ENCODE measurements at places on chromosomes 1 and 21.

- no peak for DNase-seq
Observed at GRCh38 chr1:230351514-230351913, 74.6 kb downstream of the PGBD5 start.

GRCh38 chr21:38631676-38632075 lies 133.4 kb upstream of the ERG start:
- no peak for DNase-seq

DNA sequence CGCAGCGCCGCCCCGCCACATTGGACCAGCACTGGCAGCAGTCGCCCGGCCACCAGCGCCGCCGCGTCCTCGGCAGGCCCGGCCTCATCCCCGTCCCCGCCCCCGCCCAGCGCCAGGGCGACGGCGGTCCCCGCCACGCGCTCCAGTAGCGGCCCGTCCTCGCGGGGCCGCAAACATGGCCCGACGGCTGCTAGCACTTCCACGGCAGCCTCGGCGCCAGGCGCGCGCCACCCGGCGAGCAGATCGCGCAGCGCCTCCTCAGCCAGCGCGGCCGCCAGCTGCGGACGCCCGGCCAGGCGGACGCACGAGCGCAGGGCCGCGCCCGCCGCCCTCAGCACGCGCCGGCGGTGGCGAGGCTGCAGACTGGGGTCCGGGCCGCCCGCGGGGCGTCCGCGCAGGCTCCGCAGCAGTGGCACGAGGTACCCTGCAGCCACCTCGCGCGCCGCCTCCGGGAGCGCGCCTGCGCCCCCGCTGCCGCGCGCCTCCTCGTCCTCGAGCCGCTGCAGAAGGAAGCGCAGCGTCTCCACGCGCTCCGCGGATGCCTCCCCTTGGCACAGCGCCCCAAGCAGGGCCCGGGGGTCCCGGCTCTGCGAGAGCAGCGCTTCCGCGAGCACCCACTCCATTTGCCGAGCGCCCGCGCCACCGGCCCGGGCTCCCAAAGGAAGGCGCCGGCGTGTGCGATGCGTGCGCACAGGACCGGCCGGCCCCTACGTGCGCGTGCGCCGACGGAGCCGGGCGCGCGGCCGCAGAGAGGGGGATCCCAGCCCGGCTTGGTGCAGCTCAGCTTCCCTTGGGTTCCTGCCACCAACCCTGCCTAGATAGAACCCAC lies at the start of gene TARBP1:
TSS of gene TARBP1 (minus strand) at position 699 of the 829 bp plus-strand sequence. CDS start at position 623, 76 bp downstream.
- DNase-seq: peak; percentile 7

DNA sequence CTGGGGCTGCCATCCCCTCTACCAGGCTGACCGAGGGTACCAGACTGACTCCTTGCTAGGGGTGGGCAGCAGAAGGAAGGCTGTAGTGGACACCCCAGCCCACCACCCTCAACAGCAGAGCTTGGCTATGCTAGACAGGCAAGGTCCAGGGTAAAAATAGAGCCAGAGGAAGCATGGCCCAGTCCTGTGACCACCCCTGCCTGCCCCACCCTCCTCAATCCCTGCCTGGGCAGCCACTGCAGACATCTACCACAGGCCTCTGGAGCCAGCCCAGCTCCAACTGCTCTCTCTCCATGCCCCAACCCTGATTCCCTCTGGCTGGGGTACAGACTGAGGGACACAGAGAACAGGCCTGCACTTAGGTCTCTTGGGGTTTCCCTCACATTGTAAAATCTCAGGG lies 1.7 kb downstream of the S100A1 start:
- no peak for DNase-seq

DNA sequence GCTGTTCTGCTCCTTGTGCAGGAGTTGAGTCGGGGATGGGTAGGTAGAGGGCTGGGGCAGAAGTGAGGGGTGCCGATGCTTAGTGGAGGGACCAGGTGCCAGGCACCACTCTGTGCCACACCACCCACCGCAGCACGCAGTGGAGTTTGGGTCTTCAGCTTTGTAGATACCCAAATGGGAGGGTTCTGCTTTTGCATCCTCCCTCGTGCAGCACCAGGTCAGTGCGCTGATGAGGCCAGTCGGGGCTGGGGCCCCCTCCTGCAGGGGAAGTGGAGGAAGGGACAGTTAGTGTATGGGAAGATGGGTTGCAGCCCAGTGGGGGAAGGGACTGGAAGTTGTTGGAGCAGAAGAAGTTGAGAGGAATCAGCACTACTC lies 244.0 kb downstream of the RHOU start:
- no peak for DNase-seq

DNA sequence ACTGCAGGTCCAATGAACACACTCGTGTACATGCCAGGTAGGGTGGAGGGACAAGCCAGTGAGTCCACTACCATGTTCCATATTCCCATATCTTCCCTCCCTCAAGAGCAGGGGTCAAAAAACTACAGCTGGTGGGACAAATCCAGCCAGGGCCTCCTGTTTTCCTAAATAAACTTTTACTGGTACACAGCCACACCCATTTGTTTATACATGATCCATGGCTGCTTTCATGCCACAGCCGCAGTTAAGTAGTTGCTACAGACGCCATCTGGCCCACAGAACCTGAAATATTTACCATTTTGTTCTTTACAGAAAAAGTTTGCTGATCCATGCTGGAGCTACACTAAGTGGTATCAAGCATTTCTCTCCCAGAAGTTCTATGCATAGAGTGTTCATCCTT lies 42.4 kb downstream of the CASQ2 start:
- DNase-seq: no peak

DNA sequence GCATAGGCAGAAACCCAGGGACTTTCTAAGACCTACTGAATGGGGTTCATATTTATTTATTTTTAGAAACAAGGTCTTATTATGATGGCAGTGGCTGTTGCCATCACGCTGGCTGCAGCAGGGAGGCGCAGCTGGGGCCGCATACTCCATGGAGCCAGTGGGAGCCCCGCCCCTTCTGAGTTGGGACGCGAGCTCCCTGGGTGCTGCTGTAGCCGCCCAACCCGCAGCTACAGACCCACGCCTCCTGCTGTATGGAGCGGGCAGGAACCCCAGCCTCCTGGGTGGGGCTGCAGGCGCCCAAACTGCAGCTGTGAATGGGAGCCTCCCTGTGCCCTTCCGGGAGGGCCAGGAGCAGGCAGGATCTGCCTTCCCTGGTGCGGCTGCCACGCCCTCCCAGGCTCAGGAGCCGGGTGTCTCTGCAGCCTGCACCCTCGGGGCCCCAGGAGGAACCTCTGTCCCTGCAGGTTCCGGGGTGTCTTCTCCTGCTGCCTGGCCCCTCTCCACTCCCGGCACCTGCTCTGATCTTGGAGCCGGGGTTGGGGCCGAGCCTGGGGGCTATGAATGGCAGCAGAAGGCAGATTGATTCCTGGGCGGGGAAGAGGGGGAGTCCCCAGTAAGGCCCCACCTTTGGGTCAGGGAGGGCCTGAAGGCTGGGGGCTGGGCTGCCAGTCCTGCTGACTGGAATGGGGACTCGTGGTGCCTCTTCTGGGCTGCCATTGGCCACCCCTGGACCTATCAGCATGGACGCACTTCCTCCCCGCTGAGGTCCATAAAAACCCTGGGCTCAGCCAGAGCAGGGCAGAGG lies 66.5 kb upstream of the LRRN2 start:
- DNase-seq: no peak

GRCh38 chr1:9590201-9590600 lies 1.5 kb downstream of the TMEM201 start:
- no peak for DNase-seq

DNA sequence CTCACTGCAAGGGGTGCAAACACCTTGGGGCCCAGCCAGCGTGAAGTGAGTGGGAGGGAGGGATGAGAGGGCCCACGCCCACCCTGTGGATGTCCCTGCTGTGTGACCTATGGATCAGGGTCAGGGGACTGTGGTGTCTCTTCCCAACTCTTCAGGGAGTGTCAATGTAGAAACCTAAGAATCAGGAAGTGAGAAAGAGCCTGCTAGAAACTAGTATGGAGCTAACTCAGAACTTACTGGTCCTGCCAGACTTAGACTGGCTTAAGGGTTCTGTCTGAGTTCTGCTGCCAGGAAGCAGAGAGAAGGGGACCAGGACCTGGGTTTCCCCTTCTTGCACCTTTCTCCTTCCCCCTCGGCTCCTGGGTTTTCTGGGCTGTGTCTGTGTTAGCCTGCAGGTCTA lies 1.8 kb upstream of the IL10 start:
- no peak for DNase-seq

DNA sequence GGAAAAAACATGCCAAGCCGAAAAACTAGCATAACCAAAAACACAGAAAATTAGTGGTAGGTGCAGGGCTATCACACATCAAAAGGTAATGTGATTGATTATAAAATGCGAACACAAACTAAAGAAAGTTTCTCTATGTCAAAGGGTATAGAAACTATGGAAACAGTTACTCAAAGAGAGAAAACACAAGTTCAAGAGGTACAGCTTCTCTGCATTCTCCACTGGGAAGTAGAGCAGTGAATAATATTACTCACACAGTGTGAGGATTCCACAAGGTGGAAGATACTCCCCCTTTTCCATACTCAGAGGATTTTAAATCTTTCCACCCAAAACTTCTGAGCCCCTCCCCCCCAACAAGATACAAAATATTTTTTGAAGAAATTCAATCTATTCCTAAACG lies 18.6 kb downstream of the AKT3 start:
- no peak for DNase-seq

DNA sequence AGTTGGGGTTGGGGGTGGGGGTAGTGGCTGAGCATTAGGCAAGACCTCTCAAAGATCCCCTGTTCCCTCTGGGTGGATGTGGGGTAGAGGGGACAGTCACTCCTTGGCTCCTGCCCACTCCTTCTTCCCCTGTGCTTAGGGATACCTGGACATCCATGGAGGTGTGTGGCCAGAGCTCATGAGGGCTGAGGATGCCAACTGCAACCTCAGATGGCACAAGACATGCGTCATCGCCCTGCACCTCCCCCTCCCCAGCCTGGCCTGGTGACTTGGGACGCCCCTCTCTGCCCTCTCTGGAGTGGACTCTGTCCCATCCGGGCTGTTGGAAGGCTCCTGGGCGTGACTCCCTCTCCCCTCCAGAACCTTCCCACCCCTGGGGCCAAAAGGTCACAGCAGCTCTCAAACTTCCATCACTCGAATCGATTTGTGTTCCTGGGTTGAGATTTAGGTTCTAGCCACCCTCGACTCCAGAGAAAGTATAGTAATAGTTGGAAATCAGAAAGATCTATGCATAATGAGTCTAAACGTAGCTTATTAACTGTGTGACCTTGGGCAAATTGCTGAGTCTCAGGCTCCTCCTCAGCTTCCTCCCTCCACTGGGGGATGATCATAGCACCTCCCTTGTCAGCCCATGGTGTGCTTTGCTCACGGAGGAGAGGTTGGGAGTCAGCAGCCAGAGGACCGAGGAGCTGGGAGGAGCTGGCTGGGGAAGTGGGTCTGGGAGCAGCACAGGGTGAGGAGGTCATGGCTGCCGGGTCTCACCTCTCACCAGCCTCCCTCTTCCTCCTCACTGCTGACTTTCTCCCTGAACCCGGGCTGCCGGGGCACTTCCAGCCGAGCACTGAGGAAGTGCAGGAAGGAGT lies 2.2 kb upstream of the PTPN7 start:
- no peak for DNase-seq

DNA sequence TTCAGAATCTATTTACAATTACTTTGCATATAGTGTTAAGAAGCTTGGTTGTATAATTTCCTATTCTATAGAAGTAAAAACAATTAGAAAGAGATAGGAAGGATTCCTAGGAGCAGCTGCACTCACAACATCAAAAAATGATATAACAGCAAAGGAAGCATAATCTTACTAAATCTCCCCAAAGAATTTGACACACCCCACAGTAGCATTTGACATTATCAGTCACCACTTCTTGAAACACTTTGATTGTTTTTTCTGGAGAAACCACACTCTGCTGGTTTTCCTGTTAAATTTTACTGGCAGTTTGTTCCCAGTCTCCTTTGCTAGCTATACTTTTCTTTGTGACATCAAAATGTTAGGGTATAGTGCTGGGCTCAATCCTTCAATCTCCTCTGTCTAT lies 100.8 kb upstream of the KIAA1614 start:
- DNase-seq: no peak

DNA sequence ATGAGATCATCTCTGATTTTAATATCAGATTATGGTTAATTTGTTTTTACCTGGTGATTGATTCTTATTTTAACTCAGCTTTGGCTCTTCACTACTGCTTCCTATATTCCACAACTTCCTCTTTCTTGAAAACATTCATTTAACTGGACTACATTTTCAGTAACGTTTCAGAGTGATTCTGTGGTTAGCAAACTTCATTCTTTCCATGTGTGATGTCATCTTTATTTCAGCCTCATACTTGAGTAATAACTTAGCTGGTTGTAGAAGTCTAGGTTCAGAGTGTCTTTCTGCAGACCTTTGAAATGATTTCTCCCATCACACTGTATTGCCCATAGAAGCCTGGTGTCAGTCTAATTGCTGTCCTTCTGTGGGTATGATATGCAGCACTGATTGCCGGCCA lies 36.0 kb upstream of the SLC35F3 start:
- no peak for DNase-seq

GRCh38 chr1:87426463-87427249 lies 98.0 kb downstream of the LMO4 start:
- DNase-seq: no peak

DNA sequence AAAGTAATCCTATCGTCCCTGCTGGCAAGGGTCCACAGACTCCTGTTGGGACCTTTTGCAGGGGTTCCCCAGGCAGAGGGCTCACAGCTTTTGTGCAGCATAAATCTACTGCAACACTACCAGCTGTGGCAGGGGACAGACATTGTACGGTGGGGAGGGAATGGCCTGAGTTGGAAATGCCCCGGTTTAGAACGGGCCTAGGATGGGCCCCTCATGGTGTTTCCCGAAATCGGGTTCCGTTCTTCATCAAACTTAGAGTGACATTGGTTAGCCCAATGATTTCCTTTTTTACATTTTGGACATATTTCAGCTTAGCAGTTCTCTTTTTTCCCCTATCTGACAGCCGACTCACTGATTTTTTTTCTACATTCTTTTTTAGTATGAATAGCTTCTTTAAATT lies 26.5 kb upstream of the SAMD11 start:
- no peak for DNase-seq

GRCh38 chr1:167276969-167277368 lies 56.3 kb downstream of the POU2F1 start:
- DNase-seq: no peak

- DNase-seq: peak; percentile 68
Observed at GRCh38 chr1:109786531-109787021, 22.9 kb upstream of the EPS8L3 start.

GRCh38 chr1:58548371-58548770 lies 1.8 kb upstream of the OMA1 start:
- DNase-seq: no peak

DNA sequence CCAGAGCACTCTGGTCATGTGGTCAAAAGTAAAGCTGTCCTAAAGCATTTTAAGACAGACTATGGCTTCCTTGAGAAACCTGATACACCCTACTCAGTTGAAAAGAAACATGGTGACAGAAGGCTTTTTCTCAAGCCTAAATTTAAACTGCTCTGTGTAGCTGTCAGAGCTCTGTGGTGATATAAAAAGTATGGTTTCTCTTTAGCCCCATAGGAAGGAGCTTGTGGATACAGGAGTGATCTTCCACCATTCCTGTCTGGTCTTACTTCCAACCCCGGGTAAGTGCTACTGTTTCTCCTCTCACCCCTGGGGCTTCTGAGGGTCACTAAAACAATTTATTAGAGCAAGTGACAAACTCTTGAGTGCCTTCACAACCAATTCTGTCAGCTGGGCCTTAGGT lies 8.5 kb downstream of the TP53BP2 start:
- no peak for DNase-seq
